ENCODE measurements at places on chromosomes 7 and 10.
A peak's percentile ranks its signal among the peaks of the same experiment; 100 is the strongest.

DNA sequence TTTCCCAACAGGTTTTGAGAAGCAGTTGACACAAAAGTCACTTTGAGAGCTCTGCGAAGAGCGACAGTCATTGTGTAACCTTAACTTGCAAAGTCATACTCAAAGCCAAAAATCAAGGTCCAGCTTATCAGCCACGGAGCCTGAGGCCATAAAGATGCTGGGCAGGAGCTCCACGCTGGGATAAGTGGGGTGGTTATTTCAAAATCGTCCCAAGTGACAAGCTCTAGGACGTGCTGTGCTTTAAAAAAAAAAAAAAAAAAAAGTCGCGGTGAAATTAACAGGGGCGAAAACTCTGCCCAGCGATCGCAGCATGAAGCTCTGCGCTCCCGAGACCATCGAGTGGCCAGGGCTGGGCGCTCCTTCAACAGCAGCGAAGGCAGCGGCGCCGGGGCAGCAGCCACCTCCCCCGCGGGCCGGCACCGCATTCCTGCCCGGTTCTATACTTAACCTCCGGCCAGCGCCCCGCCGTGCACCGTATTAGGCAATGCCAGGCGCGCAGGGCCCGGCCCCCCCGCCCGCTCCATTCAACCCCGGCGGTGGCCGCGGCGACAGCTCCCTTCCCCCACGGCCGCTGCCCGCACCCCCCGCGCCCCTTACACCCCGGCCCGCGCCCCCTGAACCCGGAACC lies 657 bp downstream of the HACD1 start:
- H3K27ac ChIP-seq = peak overlapping the region; percentile 98
- H3K4me3 ChIP-seq = peak overlapping the region; percentile 96
- peaks cover 14% of the 10 kb centered on the region for H3K4me1 ChIP-seq
- no peaks in the 10 kb centered on the region for H3K27me3 ChIP-seq
- H3K36me3 ChIP-seq = no peaks in the 10 kb centered on the region
- peak; percentile 90 for DNase-seq

GRCh38 chr10:70596860-70597809 lies 5.4 kb downstream of the PRF1 start:
- no peak overlapping the region for H3K4me3 ChIP-seq
- no peak overlapping the region for H3K27ac ChIP-seq
- H3K4me1 ChIP-seq = no peaks in the 10 kb centered on the region
- H3K36me3 ChIP-seq = no peaks in the 10 kb centered on the region
- no peak for DNase-seq

GRCh38 chr7:95608359-95609173 lies 12.2 kb upstream of the PDK4 start:
- H3K4me3 ChIP-seq = no peak overlapping the region
- DNase-seq = peak; percentile 99
- H3K36me3 ChIP-seq = no peaks in the 10 kb centered on the region
- peaks cover 53% of the 10 kb centered on the region for H3K4me1 ChIP-seq
- H3K27ac ChIP-seq = peak overlapping the region; percentile 94

DNA sequence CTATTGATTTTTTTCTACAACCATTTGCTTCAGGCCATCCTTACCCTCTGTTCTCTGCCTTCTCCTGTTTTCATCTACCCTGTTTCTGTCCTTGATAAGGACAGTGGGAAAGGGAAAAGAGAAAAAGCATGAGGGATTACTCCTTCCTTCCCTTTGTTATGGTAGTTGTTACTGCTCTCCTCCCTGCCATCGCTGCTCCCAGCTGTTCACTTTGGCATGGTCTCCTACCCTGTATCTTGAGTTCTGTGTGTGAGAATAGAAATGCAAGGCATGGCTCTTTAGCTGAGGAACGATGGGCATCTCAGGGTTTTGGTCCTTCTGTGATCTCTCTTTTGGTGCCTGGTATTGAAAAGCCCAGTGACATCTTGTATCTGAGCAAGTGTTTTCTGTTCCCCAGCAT lies 6.4 kb downstream of the CCSER2 start:
- H3K36me3 ChIP-seq = no peaks in the 10 kb centered on the region
- no peaks in the 10 kb centered on the region for H3K27me3 ChIP-seq
- H3K27ac ChIP-seq = no peak overlapping the region
- no peak for DNase-seq
- H3K4me3 ChIP-seq = no peak overlapping the region

- H3K36me3 ChIP-seq = no peaks in the 10 kb centered on the region
- DNase-seq = no peak
- H3K27me3 ChIP-seq = no peaks in the 10 kb centered on the region
- H3K27ac ChIP-seq = peak overlapping the region; percentile 85
These were observed 10.0 kb downstream of the WBP1L start for GRCh38 chr10:102753718-102754117.

GRCh38 chr7:36986948-36987724 lies 262.8 kb upstream of the AOAH start:
- peaks cover 12% of the 10 kb centered on the region for H3K4me1 ChIP-seq
- no peak for DNase-seq
- no peak overlapping the region for H3K4me3 ChIP-seq
- no peak overlapping the region for H3K27ac ChIP-seq
- H3K27me3 ChIP-seq = peaks cover 7% of the 10 kb centered on the region

- H3K27me3 ChIP-seq = no peaks in the 10 kb centered on the region
- DNase-seq = no peak
- H3K4me3 ChIP-seq = no peak overlapping the region
- no peak overlapping the region for H3K27ac ChIP-seq
- H3K4me1 ChIP-seq = peaks cover 12% of the 10 kb centered on the region
These were observed 37.5 kb downstream of the HK1 start for GRCh38 chr10:69315610-69316312.

GRCh38 chr7:14309432-14309831 lies 320.0 kb upstream of the ETV1 start:
- no peaks in the 10 kb centered on the region for H3K4me1 ChIP-seq
- H3K4me3 ChIP-seq = no peak overlapping the region
- H3K36me3 ChIP-seq = no peaks in the 10 kb centered on the region
- no peak for DNase-seq

DNA sequence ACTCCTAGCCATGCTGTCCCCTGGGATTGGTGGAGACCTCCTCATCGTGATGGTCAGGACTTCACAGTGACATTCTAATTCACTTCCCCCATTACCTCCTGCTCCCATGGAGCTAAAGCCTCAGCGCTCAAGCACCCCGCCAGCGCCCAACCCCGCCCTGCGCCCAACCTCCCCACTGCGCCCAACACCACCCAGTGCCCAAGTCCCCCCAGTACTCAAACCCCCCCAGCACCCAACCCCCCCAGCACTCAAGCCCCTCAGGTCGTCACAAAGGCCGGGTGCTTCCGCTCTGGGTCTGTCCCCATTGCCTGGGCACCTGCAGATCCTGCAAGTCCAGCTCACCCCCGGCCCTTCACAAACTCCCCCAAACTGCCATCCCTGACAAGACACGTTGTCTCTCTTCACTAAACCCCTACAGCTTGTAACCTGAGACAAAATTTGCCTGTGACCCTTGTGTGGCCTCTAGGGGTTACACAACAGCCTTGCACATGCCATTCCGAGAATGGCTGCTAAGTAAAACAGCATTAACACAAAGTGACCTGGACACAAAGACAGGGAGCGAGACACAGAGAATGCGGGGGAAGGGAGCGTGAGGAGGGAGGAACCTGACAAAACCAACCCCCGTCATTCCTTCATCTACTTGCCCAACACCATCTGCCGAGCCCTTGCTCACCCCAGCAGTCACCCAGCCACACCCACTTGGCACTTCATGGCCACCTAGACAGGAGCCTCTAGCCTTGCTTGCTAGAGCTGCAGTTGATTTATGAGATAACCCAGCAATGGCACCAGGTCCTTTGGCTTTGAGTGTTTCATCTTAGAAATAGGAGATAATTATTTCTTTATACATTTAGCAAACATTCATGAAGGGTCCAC lies 107.8 kb downstream of the ADARB2 start:
- no peak overlapping the region for H3K4me3 ChIP-seq
- H3K36me3 ChIP-seq = no peaks in the 10 kb centered on the region
- DNase-seq = peak; percentile 50
- no peaks in the 10 kb centered on the region for H3K27me3 ChIP-seq
- H3K4me1 ChIP-seq = no peaks in the 10 kb centered on the region

DNA sequence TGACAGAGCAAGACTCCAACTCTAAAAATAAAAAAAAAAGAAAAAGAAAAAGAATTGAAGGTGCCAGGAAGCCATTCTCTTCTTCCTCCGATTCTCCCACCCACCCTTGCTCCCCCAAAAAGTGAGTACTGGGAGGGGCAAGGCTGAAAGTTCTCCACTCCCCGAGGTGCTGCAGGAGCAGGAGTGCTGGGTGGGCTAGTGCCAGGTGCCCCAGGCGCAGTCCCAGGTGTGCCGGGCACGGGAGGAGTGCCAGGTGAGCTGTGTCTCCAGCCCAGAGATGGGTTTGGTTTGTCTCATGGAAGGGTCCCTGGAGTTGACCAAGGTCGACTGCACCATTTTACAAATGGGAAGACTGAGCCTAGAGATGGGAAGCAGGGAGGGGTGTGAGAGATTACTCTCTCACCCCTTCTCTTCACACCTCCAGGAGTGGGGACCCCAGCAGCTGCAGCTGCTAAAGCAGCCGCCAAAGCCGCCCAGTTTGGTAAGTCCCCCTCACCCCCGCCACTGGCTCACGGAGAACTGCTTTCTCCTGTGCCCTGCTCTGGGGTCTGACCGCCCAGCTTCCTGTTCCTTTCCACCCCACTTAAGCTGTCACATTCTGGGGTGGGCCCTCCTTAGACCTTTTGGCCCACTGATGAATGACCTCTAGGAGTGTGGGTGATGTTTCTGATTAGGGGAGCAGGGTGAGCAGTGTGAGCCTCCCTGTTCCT lies 26.2 kb upstream of the LIMK1 start:
- H3K27me3 ChIP-seq = no peaks in the 10 kb centered on the region
- H3K4me1 ChIP-seq = peaks cover 27% of the 10 kb centered on the region

DNA sequence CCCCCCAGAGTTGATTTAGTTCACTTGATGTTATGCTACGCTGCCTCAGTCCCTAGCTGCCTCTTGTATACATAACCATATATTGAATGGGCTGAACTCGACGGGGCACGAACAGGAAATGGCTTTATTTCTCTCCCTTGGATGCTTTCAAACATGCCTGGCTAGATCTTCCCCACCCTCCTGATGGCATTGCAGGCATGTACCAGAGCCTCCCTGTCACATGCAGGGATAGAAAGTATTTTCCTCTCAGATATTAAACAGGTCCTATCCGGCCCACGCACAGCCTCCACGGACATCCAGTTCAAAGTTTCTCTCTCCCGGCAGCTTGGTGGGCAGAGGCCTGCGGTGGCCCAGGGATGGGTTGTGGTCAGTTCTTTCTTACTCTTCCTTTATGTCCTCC lies 422.1 kb downstream of the RPS24 start:
- H3K36me3 ChIP-seq = no peaks in the 10 kb centered on the region
- H3K27me3 ChIP-seq = no peaks in the 10 kb centered on the region
- H3K27ac ChIP-seq = peak overlapping the region; percentile 52
- H3K4me1 ChIP-seq = peaks cover 18% of the 10 kb centered on the region
- DNase-seq = no peak

DNA sequence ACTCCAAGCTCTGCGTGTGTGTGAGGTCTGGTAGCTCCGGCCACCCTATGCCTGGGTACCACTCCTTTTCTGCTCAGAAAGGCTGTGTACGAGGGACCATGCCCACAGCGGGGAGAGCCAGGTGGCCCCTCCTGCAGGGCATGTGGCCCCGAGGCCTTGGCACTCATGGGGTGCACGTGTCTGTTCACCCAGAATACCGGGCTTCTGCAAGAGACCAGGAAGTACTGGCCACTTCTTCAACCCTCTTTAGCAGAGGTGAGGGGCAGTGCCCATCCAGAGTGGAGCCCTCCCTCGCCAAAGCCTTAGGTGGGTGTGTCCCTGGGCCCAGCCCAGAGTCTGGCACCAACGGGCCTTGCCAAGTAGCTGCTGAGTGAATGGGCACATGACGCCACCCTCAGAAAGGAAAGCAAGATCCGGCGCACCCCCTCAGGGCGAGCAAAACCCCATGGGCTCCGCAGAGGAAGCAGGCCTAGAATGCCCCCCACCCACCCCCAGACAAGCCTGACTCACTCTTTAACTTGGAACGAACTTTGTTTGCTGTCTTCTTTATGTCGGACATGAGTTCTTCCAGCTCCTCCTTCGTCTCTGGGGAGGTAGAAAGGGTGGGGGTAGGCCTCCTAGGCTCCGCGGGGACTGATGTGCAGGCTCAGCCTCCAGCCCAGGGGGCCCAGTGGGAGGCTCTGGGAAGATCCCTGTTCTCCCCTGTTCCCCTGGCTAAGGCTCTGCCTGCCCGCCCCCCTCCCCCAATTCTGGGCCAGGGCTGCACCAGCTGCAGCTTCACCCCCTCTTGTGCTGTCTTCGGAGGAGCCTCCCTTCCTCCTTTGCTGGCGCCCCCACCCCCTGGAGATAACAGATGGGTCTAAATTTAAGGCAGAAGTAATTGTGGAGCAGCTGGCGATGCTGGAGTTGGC lies 14.6 kb downstream of the STX1A start:
- peaks cover 21% of the 10 kb centered on the region for H3K4me1 ChIP-seq
- DNase-seq = peak; percentile 81
- H3K4me3 ChIP-seq = no peak overlapping the region
- H3K27ac ChIP-seq = no peak overlapping the region
- no peaks in the 10 kb centered on the region for H3K27me3 ChIP-seq
- peaks cover 7% of the 10 kb centered on the region for H3K36me3 ChIP-seq

DNA sequence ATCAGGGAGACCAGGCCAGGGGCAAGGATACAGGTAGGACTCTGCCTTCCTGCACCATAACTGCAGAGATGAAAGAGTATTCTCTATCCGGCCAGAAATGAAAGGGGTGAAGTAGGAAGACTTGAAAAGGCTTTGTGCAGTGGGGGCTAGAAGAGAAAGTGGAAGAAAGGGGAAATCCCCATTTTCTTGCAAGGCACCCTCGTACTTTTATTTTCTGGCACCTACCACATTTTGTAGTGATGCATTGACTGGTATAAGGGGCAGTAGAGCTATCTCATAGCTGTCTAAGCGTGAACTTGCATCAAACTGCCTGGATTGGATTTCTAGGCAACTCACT lies 752 bp upstream of the CAMK2G start:
- H3K4me1 ChIP-seq = peaks cover 40% of the 10 kb centered on the region
- peak overlapping the region; percentile 84 for H3K27ac ChIP-seq
- DNase-seq = no peak
- no peaks in the 10 kb centered on the region for H3K27me3 ChIP-seq
- no peaks in the 10 kb centered on the region for H3K36me3 ChIP-seq

GRCh38 chr7:69104023-69104422 lies 494.3 kb upstream of the AUTS2 start:
- no peaks in the 10 kb centered on the region for H3K27me3 ChIP-seq
- H3K4me3 ChIP-seq = no peak overlapping the region
- H3K4me1 ChIP-seq = no peaks in the 10 kb centered on the region
- no peaks in the 10 kb centered on the region for H3K36me3 ChIP-seq
- no peak for DNase-seq

DNA sequence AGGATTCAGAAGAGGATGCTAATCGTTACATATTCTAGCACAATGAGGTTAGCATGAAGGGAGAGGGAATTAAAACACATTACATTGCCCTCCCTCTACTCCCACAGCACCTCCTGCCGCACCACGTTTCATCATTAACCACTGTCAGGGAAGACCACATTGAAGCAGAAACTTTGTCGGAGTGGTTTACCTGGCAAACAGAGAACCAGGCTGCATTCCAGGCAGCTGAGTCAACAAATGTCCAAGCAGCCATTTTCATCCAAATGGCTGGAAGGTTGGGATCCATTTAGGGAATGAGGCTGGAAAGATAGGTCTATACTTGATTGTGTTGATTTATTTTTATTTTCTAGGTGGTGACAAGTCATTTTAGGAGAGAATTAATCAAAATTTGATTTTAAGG lies 273.6 kb downstream of the DYNC1I1 start:
- no peak overlapping the region for H3K4me3 ChIP-seq
- no peaks in the 10 kb centered on the region for H3K27me3 ChIP-seq
- H3K36me3 ChIP-seq = no peaks in the 10 kb centered on the region
- no peak overlapping the region for H3K27ac ChIP-seq
- DNase-seq = no peak

GRCh38 chr10:125158601-125159485 lies 1.5 kb downstream of the CTBP2 start:
- peak overlapping the region; percentile 97 for H3K27ac ChIP-seq
- H3K4me1 ChIP-seq = no peaks in the 10 kb centered on the region
- H3K4me3 ChIP-seq = peak overlapping the region; percentile 94

Measured in sigmoid colon (tissue), 7 donors.